ENCODE measurements at places on chromosomes 13 and 19.

DNA sequence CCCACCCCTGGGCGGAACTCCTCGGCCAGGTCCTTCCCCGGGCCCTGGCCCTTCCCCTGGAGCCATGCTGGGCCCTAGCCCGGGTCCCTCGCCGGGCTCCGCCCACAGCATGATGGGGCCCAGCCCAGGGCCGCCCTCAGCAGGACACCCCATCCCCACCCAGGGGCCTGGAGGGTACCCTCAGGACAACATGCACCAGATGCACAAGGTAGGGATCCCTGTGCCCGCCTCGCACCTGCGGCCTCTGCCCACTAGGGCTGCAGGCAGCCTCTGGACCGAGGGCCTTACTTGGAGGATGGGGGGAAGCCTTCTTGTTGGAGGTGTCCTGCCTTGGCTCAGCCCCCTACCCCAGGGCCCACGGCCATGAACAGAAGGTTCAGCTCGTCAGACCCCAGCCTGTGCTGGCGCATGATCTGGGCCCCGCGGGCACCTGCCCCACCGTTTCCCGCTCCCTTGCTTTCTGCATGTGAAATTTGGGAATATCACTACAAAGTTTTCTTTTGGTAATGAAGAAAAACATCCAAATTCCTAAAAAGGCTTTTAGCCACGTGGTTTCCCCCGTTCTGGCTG lies 23.4 kb downstream of the SMARCA4 start:
- DNase-seq, result no peak

DNA sequence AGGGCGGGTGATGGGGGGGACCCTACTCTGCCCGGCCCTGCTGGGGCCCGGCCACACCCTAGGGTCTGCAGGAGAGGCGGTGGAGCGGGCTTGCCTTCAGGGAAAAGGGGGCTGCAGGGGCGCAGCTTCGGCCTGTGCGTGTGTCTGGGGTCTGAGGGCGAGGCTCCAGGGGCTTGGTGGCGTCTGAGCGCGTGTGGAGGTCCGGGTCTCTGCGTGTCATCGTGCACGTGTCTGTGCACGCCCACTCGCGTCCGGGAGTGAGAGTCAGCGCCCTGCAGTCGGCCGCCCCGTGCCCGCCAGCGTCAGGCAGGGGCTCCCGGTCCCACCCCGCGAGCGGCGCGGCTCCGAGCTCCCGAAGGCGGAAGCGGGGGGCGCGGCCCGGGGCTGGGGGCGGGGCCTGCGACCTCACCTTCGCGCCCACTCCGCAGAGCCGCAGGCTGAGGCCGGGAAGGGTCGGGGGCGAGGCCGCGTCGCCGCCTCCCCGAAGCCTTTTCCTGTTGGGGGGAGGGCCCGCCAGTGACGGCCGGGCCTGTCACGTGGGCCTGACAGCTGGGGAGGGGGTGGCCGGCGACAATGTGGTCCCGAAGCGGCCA lies at the start of gene ARHGAP45:
Gene ARHGAP45 (plus strand): TSS at position 420 of the 593 bp plus-strand sequence. CDS start 239 bp downstream, outside the sequence.
- no peak for DNase-seq

DNA sequence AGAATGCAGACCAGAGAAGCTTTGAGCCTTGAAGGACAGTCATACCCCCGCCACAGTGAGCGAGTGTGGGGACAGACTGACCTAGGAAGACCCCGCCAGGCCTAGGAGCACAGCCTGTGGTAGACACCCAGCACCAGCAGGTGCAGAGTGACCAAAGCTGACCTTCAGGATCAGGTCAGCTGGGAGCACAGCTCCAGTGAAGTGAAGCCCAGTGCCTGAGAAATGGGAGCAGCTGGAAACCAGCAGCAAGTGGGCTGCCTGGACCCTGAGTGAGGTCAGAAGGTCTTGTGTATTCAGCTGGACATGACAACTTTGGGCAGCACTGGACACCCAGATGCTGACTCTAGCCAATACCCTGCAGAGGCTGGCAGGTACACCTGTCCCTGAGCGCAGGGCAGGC lies 268.9 kb downstream of the TEX29 start:
- no peak for DNase-seq

- no peak for DNase-seq
Observed at GRCh38 chr13:83352391-83352790, 529.9 kb downstream of the SLITRK1 start.

- DNase-seq, result no peak
Observed at GRCh38 chr13:46949211-46949610, 52.4 kb upstream of the HTR2A start.

DNA sequence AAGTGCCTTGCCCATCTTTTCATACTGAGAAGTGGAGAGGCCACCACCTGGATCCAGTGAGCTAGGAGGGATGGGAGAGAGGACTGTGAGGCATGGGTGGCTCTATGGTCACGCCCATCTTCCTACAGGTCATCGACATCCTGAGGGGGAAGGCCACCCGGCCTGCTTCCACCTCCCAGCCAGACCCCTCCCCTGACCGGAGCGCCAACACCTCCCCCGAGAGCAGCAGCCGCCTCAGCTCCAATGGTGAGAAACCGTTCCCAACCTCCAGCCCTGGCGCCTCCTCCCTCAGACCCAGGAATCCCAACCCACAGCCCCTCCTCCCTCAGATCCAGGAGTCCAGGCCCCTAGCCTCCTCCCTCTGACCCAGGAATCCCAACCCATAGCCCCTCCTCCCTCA lies 10.1 kb downstream of the BCL3 start:
- DNase-seq, result peak; percentile 49

DNA sequence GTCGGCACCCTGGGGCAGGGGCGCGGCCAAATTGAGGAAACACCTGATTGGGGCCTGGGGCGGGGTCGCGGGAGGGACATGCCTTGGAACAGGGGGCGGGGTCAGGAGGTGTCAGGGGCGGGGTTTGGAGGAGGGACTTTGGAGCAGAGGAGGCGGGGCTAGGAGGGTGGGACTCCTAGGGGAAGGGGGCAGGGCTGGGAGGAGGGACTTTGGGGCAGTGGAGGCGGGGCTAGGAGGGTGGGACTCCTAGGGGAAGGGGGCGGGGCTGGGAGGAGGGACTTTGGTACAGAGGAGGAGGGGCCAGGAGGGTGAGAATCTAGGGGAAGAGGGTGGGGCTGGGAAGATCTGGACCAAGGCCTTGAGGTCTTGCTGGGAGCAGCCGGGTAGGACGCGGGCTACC lies 21.9 kb downstream of the GRIN2D start:
- DNase-seq, result peak; percentile 80

DNA sequence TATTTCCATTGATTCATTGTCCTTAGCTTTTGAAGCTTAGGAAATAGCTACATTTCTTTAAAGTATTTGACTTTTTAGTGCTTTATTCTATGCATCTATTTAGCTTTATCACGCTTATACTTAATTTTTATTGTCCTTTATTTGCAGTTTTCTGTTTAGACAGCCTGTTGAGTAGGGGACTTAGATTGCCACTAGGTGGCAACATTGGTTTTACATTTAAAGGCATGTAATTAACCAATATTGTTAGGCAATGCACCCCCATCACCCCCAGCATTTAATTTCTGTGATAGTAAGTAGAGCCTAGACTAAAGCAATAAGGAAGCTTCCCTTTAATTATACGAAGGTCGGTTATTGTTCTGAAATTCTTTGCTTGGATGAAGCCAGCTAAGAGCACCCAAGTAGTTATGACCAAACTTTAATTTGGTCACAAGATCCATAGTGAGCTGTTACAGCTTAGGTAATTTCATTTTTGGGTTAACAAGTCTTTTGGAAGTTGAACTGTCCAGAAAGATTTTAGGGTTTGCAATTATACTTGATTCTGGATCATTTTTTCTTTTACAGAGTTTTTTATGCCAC lies 36.5 kb downstream of the B3GLCT start:
- DNase-seq, result no peak
